ENCODE measurements at places on chromosomes 12 and 14.

GRCh38 chr12:8698879-8699278, 1.1 kb downstream of the RIMKLB start:
- peak; percentile 32 for DNase-seq

- no peak for DNase-seq
These were observed 427.2 kb downstream of the RAD51B start for GRCh38 chr14:68246786-68247105.

DNA sequence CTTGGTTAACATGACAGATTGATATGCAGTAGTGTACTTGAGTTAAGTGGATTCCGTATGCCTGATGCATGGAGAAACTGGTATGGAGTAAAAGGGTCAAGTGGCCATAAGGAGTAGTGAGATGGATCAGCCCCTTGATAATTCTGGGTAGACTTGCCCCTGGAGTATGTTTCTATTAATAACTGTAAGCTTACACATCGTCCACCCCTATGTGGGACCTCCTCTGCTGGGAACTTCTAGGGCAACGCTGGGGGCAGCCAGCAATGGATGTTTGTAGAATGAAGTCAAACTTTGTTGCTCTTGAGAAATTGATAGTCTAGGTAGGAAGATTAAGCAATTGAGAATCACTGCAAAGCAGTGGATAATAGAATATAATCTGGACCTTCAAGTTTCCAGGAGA, 3.5 kb downstream of the C12orf75 start:
- DNase-seq, result peak; percentile 38

DNA sequence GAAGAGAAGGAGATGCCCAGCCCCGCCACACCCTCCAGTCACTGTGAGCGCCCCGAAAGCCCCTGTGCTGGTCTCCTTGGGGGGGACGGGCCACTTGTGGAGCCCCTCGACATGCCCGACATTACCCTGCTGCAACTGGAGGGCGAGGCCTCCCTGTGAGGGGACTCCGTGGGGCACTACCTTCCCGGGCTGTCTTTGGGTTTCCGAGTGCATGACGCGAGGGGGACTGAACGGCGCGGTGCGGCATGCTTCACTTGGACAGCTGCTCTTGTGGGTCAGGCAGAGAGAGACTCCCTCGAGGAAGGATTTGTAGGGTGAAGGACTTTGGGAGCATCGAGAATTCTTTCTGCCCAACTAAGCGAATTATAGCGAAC, 1.1 kb downstream of the CCDC184 start:
- DNase-seq, result no peak

DNA sequence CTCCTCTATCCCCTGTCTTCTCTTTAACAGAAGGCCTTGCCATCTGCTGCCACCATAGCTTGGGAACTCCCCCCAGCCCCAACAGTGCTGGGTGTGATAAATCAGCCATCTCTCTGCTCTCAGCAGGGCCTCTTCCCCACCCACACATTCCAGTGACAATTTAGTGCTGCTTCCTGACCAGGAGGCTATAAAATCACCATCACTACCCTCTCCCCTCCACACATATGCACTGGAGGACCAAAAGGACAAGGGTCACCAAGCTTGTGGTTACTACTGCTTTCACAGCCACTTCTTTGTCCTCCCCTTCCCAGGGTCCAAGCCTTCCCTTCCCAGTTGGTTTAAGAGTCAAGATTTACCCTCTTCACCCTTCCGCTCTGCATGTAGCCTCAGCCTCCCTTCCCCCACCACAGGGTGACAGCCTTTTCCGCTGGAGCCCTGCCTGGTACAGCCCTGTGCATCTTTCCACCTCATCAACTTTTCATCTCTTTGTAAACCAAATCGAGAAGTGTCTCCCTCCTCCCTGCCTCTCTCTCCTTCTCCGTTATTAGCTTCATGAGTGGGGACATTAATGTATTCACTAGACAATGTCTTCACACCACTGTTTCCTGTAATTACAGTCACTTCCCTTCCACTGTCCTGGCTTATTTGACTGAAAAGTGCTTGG, 9.4 kb downstream of the PSMB5 start:
- no peak for DNase-seq

- DNase-seq, result no peak
These were observed 243.0 kb upstream of the ATP2B1 start for GRCh38 chr12:89951694-89952060.

DNA sequence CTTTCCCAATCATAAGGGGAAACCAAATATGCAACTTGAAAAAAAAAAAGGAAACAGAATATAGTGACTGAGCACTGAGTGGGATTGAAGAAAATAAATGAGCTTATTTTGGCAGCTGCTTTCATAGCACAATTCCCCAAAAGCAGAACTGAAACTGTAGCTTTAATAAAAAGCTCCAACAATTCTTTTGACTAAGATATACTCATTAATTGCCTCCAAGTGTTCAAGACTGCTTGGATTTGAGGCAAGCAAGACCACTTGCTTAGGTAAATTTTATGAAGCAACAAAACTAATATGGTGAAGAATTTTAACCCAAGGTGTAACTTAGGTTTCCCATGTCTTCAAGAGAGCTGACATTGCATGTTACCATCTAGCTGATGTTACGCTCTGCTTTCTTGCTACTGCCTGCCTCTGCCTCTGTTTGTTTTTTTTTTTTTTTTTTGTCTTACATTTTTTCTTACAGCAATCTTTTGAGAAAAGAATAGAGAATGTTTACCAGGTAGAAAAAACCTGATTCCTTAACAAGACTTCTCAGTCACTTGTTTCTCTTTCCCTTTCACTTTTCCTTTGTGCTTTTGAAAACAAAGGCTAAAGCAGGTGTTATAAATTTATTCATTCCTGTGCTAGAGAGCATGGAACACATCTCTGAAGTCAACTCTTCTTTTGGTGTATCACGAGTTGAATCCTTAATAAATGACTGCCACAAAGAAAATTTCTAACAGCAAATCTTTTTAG, 134.4 kb downstream of the BCAT1 start:
- no peak for DNase-seq

DNA sequence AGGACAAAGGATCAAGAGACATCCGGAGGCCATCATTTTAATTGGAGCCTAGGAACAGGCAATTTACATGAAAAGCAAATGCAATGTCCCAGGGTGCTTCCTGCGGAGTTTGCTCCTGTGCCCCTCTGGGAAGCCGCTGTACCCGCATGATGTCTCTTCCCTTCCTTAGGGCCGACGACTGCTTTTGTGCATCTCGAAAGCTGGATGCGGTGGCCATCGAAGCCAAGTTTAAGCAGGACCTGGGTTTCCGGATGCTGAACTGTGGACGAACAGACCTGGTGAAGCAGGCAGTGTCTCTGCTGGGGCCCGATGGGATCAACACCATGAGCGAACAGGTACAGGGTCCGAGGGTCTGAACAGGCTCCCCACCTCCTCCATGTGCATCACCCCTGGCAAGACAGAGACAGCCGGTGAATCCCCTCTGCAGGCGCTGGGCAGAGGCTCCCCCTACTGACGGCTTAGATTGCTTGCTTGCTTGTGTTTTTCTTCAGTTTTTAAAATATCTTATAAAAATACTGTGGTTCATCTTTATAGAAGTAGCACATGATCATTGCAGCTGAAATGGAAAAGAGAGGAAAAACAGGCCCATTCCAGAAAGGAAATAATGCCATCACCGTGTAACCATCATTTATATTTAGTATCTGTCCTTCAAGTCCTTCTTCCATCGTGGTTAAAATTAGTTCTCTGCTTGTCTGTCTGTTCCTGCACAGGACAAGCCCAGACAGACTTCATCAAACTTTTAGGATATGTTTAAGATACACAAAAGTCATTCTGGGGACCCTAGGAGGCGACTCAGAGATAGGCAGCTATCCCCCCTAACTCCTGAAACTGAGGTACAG, 75.4 kb upstream of the PWP1 start:
- DNase-seq, result peak; percentile 68

DNA sequence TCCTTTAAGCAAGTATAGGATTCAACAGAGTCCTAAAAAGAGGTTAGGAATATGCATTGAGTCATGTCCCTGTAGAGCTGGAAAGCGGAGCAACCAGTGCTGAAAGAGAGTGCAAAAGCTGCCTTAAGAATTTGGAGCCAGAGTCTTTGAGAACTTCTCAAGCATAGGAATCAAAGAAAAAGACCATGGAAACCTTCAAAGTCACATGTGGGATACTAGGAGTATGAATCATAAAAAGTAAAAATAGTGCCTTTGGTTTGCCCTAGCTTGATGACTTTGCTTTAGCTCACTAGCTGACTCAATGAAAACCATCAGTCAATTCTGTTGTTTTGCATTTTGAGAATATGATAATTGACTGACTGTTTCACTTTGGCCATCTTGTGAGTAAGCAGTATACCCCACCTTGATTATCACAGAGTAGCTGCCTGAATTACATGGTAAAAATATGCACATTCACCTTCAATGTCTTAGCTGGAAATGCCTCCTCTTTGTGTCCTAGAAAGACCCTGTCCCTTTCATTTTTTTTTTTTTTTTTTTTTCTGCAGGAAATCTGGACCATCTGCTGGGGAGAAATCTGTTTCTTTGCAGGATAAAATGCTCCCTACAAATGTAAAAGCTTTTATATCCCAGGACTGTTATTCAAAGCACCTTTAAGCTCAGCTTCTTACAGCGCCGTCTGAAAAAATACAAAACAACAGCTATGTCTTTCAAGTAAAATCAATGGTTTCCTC, 248.6 kb upstream of the KRR1 start:
- DNase-seq, result peak; percentile 51

DNA sequence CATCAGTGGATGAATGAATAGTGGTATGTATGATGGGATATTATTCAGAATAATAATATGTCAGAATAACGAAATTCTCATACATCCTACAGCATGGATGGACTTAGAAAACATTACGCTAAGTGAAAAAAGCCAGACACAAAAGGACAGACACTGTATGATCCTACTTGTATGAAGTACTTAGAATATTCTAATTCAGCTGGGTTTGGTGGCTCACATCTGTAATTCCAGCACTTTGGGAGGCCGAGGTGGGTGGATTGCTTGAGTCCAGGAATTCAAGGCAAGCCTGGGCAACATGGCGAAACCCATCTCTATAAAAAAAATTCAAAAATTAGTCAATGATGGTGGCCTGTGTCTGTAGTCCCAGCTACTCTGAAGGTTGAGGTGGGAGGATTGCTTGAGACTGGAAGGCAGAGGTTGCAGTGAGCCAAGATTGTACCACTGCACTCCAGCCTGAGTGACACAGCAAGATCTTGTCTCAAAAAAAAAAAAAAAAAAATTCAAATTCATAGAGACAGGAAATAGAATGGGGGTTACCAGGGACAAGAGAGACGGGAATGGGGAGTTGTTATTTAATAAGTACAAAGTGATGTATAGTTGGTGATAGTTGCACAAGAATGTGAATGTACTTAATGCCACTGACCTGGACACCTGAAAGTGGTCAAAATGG, 132.3 kb downstream of the CHST11 start:
- DNase-seq, result no peak

DNA sequence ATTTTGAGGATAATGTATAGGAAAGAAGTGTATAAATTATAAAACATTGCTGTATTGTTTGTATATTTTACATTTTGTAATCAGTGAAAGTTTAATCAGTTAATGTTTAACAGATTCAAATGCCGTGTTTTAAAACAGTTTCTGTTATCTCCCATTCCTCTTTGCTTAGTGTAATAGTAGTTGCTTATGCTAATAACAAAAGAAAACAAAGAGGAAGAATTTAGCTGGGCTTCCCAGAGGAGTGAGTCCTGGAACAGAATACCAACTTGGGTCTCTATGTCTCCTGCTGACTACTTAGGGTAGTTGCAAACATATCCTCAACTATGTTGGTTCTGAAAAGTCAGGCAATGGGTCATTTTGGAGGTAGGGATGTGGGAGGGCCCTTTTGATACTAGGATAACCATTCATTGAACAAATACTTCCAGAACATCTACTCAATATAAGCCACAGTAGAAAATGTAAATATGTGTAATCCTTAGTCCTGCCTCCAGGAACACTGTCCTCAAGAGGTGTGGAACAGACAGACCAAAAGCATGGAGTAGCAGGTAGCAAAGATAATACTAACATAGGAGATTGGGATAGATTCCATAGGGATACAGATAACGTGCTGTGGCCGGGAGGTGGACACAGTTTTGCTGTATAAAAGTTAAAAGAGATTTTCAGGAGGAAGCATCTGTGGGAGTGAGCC, 36.1 kb upstream of the EVL start:
- DNase-seq, result no peak

- no peak for DNase-seq
These were observed 576.4 kb downstream of the SLC6A15 start for GRCh38 chr12:84336231-84336630.

DNA sequence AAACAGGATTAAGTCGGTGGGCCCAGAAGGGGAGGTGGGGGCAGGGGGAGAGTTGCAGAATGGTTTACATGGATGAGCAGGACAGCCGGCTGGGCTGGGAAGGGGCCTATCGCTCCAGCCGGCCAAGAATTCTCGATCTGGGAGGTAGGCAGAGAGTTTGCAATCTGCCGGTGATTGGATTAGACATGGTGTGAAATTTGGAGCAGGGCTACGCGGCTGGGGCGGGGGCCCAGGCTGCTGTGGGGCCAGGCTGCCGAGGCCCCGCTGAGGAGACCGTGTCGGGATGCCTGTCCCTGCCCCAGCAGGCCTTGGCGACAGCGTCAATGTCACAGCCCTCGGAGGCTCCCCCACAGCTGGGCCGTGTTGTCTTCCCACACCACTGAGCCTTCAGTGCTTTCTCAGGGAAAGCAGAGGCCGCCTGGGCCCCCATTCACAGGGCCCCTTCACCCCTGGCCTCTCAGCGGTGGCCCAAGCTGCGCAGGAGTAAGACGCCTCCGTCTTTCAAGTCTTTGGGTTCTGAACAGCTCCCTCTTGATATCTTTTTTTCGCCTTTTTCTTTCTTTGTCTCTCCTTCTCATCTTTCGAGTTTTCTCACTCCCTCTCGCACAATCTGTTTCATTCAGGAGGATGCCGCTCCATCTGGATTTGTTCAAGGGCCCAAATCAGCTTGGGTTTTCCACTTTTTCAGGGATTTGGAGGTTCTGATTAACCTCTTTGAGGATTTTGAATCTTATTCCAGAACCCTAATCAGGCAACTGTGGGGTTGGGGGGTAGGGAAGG, 117.5 kb upstream of the PARP11 start:
- no peak for DNase-seq

Measured in GM03348 (cell line).